Suppressor macrophage (primary cell): ENCODE measurements at places on chromosomes 13 and 19.

DNA sequence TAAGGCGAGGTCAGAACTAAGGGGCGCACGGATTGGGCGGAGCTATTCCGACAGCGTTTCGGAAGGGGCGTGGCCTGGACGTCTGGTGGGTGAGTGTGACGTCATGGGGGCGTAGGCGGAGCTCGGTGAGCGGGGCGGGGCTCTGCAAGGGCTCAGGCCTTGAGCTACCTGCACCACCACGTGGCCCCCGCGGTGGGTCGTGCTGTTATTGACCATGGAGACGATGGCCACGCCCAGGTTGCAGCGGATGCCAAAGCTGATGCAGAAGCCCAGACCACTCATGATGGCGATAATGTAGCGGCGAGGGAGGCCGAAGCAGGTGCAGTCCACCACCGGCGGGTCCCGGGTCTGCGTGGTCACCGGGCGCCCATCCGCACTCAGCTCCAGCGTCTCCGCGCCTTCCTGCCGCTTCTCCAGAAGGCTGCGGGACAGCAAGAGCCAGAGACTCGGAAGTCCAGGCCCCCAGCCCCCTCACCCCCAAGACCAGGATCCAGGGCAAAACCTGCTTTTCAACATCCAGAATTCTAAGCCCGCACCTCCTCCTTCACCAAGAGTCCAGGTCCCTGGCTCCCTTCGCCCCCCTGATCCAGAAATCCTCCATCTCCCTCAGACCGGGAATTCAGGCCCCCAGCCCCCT, 4.8 kb downstream of the SLC17A7 start:
- DNase-seq, result peak; percentile 25

DNA sequence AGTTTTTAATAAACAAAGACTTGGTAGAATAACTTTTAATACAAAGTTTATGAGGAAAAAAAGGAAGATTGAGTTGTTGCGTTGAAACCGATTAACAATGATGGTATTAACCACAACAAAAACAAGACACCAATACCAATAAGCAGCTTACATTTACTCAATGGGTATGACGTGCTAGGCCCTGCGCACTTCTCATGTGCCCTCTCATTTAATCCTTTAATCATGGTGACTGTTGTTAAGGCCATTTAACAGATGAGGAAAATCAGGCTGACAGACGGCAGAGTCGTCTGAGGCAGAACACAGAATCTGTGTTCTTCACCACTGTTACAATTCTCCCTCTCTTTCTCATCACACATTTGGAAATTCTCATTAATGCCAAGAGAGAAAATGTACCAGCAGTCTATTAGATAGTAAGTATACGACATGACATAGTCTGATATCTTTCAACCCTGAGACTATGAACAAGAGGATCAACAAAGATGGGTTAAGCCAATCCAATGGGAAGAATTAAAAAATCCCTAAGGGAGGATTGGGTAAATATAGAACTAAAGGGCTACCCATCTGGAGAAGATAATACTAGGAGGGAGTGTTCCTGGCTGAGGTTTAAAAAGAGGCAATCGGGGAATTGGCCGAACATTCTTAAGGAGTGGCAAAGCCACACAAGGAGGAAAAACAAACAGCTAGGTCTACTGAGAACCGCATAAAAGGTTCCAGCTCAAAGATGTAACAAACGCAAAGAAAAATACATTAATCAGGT, 54.0 kb downstream of the DOCK9 start:
- DNase-seq, result no peak

DNA sequence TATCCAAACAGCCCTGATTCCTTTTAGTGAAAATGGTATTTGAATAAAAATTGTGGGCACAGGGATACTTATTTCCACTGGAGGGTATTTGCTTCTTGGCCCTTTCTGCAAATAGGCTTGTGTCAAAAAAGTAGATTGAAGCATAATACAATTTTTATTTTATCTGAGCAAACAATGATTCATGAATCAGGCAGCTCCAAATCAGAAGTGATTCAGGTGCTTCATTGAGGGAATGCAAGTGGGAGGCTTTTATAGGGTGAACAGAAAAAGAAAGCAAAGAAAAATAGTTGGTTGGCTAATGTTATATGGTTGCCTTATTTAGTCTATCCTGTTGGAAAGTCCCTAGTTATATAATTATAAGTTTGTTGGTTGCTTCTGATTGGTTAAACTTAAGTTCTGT, 117.9 kb downstream of the ITGBL1 start:
- DNase-seq, result no peak

DNA sequence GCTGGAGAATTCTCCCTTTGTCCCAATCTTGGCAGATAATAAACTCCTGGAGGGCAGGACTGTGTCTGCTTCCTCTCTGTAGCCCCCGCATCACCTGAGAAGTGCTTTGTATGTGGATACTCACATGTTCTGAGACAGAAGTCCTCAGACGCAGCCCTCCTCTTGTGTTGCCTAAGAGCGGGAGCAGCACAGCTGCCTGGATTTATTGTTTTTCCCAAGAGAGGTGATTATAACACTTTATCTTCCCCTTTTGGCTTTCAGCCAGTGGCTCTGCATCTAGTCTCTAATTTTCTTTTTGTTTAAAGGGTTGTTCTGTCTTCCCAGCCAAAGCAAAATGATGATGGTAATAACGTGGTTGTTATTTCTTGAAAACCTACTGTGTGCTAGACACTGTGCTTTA, 36.1 kb downstream of the OLFM4 start:
- DNase-seq, result peak; percentile 1

DNA sequence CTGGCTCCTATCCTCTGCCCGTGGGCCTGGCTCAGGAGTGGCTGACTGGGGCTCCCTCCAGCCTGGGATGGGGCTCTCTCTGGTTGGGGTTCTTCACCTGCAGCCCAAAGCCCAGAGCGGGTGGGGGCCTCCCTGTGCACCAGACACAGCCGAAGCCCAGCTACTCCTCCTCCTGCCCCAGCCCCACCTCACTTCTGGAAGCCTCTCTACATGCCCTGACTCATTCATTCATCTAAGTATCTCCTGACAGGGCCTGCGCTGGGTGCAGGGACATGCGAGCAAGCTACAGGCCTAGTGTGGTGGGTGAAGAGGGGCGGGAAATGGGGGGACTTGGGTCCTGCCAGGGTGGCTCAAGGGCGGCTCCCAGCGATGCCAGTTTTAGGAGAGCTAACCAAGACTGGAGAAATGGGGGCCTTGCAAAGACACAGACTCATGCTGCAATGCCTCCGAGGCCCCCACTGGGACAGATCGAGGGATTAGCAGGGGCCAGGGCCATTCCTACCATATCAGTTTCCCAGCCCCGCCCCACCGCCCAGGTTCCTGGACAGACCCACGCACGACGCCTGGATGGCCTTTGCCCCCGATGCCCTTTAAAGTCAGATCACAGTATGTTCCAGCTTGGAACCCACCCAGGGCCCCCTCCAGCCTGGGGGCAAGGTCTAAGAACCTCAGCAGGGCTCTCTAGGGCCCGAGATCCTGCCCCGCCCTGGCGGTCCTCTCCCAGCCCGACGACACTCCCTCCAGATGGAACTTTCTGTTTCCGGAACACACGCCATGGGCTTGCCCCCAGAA, 12.6 kb downstream of the LSM4 start:
- no peak for DNase-seq

- no peak for DNase-seq
These were observed 15.8 kb downstream of the YIPF2 start for GRCh38 chr19:10912619-10913018.

DNA sequence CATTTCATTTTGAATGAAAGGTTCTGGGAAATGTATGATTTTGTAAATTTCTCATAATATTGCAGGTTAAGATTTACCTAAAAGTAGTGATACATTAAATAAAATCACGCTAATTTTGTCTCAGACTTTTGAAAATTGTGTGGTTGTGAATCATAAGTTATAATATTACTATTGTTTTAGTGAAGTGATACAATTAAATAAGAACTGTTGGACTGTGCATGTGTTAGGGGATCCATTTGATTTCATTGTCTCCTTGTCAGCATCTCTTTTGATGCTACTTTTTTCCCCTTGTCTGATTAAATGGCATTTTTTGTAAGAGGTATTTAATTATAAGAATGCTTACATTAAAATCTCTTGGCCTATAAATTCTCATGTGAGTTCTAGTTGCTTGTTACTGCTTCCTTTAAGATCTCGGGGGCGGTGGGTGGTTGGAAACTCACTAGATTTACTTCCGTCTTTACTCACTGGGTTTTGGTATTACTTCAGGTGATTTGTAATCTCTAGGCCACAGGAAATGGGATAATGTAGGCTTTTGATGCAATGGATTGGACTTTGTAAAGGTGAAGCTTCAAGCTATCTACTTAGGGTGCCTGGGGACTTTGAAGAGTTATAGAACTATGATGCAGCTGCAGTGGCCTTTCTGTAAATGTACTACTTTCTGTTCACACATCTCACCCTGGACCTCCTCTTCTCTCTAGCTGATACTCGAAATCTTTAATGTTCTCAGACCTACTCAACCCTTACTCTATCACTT, 66.5 kb downstream of the PAN3 start:
- DNase-seq, result no peak

GRCh38 chr13:98977568-98978265, at the start of gene DOCK9:
Gene DOCK9 (minus strand): TSS chr13:98978064. CDS start chr13:98977909, 155 bp downstream.
- DNase-seq, result no peak

DNA sequence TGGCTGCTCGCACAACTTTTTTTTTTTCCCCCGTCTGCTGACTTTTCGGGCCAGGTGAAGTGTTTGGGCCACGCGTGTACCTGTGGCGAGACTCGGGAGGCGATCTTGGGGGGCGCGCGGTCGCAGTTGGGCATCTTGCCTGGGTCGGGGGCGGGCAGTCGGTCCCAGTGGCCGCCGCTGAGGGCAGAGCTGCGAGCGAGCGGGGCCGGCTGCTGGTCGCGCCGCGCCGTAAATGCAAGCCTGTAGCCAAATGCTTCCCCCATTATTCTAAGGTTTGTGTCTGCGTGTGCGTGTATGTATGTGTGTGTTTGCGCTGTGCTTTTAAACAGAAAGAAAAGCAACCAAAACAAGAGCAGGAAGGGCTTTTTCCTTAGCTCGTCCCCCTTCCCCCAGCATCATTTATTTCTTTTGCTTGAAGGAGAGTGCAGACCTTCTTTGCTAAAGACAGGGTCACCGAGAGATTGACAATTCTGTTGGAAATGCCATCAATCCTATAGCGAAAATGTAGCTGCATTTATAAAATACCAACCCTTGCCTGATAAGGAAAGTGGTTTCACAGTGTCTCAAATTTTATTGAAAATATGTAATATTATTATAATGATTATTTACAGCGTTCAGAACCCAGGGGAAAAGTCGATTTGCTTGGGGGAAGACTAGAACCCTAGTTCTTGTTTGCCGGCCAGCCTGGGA, 143.2 kb upstream of the ZNF536 start:
- no peak for DNase-seq
